ENCODE measurements at places on chromosomes 3 and 15. TPM values are rescaled to one million over a fixed set of nuclear protein-coding genes. Genes with fewer than 3 reads are reported as not detected.

GRCh38 chr3:144229330-144229729 is 257.7 kb downstream of the DIPK2A start:
- no peak for DNase-seq

DNA sequence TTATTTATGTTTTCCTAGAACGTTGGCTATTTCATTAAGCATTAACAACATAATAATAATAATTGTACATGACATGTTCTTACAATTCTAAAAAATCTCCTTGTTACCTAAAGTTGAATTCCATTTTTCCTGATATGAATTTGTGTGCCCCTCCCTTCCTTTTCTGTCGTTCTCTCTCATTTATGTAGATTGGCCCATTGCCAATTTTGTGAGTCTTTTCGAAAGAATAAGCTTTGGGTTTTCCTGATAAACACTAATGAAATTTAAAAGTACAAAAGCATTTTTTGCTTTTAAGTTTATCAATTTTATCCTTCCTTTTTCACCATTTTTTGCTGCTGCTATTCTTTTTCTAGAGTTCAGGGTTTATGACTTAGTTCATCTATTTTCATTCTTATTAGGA is 44.9 kb downstream of the PRR23E start:
- no peak for DNase-seq

DNA sequence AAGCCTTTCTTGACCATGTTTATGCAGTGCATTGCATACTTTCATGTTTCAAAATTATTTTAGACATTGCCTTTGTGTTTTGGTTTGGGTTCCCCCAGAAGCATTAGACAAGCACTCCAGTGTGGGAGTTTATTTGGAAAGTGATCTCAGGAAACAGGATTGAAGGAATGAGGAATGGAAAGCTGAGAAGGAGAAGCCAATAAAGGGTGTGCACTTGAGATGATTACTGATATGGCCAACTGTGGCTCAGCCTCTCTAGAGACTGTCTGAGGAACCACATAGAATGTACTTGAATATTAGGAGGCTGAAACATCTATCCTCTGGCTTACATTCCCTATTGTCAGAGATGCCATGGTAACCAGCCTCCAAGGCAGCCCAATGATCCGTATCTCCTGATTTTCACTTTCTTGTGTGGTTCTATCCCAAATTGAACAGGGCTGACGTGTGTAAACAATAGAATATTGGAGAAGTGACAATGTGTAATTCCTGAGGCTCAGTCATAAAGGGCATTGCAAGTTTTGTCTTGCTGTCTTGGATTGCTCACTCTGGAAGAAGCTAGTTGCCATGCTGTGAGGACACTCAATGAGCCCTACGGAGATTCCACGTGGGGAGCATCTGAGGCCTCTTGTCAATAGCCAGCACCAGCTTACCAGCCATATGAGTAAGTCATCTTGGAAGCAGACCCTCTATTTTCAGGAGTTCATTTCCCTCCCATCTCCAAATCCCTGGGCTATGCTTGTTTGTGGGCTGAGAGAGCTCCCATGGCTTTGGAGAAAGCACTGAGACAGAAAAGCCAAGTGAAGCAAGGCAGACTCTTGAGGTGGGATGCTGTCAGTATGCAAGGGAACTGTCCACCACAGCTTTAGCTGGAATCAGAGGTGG is 84.7 kb downstream of the SCN11A start:
- DNase-seq: no peak

DNA sequence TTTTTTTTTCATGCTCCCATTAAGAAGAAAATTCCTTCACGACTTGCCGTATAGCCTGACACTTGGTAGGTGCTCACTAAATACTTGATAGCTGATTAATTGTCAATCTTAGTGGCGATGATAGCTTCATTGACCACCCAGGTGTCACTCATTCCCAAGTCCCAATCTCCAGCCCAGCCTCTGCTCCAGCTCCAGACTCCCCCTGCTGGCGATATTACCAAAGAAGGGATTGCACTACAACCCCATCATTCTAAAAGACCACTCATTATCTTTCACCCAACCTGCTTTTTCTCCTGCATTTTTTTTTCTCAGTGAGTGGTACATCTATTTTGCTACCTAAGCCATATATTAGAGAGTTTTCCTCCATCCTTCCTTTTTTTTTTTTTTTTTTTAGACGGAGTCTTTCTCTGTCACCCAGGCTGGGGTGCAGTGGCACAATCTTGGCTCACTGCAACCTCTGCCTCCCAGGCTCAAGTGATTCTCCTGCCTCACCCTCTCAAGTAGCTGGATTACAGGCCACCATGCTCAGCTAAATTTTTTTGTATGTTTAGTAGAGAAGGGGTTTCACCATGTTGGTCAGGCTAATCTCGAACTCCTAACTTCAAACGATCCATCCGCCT is 19.5 kb upstream of the COMMD2 start:
- DNase-seq: no peak

DNA sequence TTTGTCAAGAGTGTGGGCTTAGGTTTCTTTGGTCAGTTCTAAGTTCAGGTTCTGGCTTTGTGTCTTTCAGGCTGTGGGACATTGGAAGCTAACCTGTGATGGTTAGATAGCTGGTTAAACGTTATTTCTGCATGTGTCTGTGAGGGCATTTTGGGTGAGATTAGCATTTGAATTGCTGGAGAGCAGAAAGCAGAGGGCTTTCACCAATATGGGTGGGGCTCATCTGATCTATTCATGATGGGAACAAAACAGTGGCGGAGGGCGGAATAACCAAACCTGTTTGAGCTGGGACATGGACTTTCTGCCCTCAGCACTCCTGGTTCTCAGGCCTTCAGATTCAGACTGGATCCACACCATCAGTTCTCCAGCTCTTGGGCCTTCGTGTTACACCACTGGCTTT is 195.4 kb downstream of the KLF13 start:
- no peak for DNase-seq

DNA sequence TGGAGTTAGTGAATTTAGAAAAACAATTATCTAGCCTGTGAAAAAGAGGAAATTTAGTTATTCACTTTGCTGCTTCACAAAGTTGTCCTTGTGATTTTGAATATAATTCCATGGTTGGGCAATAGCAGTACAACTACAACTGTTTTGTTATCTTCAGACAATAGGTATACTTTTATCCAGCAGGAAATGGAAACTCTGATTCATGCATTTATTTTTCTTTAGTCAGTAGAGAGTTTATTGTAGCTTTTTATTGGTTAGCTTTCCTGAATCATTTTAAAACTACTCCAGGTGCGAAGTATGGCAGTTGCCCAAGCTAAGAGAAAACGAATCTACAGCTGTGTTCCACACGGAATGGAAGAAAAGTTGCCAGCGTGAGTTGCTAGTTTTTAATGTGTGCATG is 80.3 kb downstream of the TM4SF4 start:
- DNase-seq: no peak

- DNase-seq: no peak
Measured at GRCh38 chr3:42098171-42098570, 7.0 kb downstream of the TRAK1 start.

- DNase-seq: no peak
Measured at GRCh38 chr15:91751611-91752010, 101.9 kb upstream of the SLCO3A1 start.

DNA sequence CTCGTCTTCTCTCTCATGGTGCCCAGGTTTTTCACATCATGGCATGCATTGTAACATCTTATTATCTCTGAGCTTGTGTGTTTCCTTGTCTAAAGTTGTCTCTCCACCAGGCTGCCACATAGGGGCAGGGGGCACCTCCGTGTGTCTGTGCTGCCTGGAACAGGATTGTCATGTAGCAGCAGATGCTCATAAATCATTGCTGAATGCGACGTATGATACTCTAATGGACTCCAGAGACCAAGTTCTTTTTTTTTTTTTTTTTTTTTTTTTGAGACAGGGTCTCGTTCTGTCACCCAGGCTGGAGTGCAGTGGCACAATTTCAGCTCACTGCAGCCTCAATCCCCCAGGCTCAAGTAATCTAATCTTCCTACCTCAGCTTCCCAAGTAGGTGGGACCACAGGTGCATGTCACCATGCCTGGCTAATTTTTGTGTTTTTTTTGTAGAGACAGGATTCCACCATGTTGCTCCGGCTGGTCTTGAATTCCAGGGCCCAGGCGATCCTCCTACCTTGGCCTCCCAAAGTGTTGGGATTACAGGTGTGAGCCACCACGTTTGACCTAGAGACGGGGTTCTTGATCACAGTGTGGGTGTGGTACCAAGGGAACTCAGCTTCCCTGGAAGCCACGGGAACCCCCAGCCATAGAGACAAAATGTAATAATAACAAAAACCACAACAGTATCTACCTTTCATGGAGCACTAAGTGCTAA is 4.7 kb upstream of the DNASE1L3 start:
- no peak for DNase-seq

GRCh38 chr15:39030291-39031070 is 465.9 kb upstream of the RASGRP1 start:
- DNase-seq: no peak

DNA sequence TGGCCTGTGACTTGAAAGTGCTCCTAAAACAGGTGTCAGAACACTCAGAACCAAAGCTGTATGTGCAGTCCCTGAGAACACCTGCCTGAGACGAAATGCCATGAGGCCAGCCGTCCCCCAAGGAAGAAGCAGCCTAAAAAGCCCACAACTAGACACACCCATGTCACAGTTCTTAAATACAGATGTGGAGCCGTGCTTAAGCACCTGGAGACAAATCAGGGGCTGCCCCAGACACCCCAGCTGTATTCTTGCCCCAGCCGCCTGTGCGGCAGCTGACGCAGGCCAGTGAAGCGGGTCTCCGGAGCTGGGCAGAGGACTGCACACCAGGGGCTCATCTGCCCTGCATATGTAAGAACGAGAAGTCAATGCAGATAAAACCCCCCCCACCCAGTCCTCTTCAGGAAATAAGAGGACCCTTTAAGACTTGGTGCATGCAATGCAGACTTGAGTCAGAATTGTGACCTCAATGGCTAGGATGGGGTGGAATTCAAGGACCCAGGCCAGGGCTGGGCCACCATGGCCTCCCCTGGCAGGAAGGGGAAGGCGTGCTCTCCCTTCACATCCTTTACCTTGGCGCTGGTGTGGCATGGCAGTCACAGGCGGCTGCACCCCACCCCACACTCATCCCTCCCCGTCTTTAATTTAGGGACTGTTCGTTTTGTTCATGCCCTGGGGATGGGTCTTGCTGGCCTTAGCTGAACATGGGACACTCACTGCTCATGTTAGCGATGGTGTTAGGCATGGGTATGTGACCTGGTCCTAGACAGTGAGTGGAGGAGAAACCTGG is 27.7 kb upstream of the PLXNA1 start:
- no peak for DNase-seq

DNA sequence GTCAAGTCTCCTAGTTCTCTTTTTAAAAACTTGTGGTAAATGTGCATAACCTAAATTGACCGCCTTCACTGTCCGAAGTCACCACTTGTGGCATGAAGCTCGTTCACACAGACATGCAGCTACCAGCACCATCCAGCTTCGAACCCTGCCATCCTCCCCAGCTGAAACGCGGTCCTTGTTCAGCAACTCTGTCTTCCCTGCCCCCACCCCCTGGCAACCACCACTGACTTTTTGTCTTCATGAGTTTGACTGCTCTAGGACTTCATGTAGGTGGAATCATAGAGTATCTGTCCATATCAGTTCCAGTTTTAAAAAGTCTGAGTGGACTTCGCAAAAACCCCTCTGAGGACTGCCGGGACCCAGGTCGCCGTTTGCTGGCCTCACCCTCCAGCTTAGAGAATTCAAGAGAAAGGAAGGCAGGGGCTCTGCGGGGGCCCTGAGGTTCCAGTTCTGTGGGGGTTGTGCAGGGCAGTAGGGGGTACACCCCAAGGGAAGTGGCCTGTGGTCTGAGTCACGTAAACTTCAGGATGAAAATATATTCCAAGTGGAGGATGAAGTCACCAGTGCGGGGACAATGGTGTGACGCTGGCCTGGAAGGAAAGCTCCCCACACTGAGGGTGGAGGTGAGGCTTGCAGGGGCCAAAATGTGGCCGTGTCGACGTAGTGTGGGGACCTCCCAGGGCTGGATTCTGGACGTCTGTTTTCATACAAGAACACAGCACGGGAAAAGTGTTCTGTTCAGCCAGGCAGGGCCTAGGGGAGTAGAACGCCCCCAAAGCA is 67.6 kb downstream of the ABTB1 start:
- peak; percentile 77 for DNase-seq

GRCh38 chr15:44545913-44546802 is 9.2 kb downstream of the EIF3J start:
- no peak for DNase-seq

GRCh38 chr3:44682182-44682896 is 30.1 kb upstream of the ZNF502 start:
- DNase-seq: no peak

DNA sequence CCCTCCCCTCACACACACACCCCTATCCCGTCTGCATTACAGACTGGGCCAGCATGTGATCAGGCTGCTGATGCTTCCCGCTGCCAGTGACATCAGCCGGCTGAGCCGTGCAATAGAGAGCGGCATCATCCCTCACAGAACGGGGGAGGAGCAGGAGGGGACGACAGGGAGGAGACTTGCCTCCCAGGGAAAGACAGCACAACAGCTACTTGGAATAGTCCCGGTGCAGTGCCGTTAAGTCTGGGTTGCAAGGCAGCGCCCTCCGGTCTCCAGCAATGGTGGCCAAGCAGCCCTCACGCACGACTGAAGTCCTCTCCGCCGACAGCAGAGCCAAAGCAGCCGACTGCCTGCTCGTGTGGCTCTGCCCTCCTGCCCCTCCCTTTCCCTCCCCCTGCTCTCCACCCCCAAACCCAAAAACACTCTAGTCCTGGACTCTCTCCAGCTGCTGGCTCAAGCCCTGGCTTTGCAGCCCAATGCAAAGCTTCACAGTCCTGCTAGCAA is 31.5 kb upstream of the RPS17 start:
- no peak for DNase-seq

GRCh38 chr15:96324192-96324895 is 6.2 kb upstream of the NR2F2 start:
- DNase-seq: no peak

DNA sequence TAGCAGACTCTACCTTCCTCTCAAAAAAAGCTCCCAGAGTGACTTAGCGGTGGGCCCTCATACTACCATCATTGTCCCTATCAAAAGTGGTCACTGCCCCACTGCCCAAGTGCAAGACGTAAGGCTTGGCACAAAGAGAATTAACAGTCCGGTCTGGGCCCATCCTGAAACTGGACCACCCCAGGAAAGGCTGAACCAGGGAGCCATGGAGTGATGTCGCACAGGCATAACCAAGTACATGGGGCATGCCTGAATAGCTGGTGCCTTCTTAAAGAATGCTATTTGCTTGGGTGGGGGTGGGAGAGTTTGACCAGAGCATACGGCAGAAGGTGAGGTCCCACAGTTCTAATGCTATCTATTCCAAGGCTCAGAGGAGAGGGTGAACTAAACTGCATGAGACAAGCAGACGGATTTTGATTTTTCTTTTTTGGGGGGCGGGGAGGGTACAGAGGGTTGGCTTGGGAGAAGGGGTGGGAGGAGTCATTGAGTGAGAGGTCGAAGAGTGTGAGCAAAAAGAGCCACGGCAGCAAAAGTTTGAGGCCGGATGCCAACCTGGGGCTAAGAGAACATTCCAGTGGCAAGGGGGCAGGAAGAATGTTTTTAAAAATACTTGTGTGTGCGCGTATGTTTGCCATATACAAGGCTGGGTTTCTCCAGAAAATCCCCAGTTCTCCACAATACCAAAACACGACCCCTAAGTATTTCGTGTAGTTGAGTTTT is 50.2 kb downstream of the FAM174B start:
- DNase-seq: no peak

The MESD gene
- 12.5 TPM for total RNA-seq

The IGSF11 gene
- total RNA-seq: 1.8 TPM

The OR5H1 gene
- total RNA-seq: not detected

The MPI gene
- 44.5 TPM for total RNA-seq

The GRM7 gene
- total RNA-seq: not detected

The IL17RE gene
- total RNA-seq: 1.1 TPM

The RPL15 gene
- total RNA-seq: 798 TPM

The ANKUB1 gene
- total RNA-seq: not detected

The AADACL2 gene
- not detected for total RNA-seq

The GATM gene
- total RNA-seq: 40.0 TPM

The LDHAL6B gene
- not detected for total RNA-seq

The KNG1 gene
- not detected for total RNA-seq
